ENCODE measurements at places on chromosomes 5 and 9.
A peak's percentile ranks its signal among the peaks of the same experiment; 100 is the strongest.

- DNase-seq, result peak; percentile 29
These were observed 30.7 kb downstream of the INVS start for GRCh38 chr9:100129772-100130171.

DNA sequence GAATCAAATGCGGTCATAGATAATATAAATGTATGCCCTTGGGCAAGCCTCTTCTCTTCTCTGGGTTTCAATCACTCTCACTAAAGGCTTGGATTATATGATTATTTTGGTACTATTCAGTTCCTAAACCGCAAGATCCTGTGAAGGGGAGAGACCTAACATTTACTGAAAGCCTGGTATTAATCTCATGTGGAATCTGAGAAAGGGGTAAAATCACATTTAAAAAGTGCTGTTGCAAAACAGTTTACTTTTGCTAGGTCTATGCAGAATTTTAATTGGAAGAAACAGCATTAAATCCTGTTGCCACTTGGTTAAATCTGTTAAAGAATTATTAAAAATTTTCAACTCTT, 50.7 kb downstream of the SLC44A1 start:
- no peak for DNase-seq

- DNase-seq, result no peak
These were observed 14.2 kb upstream of the JAKMIP2 start for GRCh38 chr5:147796556-147797308.

- peak; percentile 44 for DNase-seq
These were observed 2.8 kb upstream of the ADAMTS12 start for GRCh38 chr5:33894566-33894965.

DNA sequence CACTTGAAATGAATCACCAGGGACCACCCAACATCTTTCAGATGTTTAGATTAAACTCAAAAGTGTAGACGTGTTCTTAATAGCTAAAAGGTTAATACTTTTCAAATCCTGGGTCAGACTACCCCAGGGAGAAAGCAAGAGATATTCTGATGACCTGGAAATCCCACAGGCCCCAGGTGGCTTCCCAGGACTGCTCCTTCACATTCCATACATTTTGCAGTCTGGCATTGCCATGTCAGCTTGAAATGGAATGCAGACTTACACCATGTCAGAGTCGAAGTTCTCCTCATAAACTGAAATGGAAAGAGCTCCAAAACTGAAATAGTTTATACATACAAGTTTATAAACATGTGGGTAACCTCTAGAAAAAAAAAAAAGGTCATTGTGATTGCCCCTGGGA, 61.5 kb downstream of the TMEM167A start:
- no peak for DNase-seq

DNA sequence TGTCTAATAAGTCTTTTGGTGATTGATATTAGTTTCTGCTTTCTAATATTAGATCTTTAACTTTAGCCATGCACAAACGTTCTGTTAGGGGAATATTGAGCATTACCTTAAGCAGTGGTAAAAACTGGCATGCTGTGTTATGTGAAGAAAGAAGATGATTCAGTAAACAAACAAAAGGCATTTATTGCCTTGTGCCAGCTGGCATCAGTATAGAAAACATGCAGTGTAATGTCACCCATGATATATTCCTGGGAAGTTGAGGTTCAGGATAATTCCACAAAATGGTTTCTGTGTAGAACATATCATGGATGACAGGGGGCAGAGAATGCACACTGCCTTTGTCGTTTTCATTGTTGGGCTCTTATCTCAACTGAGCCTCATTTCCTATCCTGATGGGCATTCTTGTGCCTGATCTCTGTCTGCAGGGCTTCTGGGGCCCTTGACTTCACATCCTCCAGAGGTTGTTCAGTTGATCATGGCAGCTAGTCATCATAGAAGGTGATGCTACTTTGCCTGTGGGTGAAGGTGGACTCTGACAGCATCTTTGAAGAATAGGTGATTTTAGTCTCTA, 24.2 kb downstream of the LRRTM2 start:
- DNase-seq, result peak; percentile 21

DNA sequence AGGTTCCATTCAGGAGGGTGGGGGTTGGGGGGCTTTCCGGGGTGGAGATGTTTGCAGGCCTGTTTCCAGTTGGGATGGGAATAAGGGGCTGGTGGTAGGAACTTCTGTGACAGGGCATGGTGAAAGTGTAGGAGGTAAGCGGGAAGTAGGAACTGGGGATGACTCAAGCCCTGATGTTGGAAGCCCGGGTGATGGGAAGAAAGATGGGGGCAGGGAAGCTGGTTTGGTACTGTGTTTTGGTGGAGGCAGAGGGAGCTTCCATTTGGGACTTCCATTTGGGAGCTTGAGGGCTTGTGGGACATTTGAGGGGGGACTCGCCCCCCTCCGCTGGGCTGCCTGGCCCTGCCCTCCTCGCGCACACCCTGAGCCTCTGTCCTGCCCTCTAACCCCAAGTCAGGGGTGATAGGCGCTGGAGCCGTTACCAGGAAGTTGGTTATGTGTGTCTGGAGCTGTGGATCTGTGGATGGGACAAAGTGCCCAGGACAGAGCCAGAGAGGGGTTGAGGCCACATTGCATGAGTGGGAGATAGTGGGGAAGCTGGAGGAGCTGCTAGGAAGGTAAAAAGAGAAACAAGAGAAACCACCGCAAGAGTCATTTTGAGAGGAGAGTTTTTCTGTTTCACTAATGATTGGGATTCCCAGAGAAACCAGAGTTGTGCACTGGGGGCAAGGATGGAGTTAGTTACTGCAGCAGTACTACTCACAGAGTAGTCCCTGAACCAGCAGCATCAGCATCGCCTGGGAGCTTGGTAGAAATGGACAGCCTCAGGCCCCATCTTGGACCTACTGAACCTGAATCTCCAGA, 6.6 kb downstream of the RGS14 start:
- no peak for DNase-seq

- DNase-seq, result peak; percentile 33
These were observed 100.7 kb downstream of the GAS1 start for GRCh38 chr9:86846656-86847055.

- DNase-seq, result peak; percentile 11
These were observed 38.0 kb upstream of the TCERG1 start for GRCh38 chr5:146409054-146409671.

DNA sequence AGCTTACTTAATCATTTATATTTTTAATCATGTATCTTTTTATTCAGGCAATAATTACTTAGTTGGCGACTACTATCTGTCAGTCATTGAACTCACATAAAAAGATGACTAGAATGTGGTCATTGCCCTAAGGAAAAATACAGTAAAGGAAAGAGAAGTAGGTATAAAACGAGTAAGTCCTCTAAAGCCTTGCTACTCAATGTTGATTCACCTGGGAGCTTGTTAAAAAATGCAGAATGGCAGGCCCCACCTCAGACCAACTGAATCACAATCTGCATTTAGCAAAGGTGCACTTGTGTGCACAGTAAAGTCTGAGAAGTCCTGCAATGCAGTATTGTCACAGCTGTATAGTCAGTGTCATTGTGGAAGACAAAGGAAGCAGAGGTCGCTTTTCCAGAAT, 592.4 kb downstream of the CSNK1G3 start:
- no peak for DNase-seq

GRCh38 chr9:117835798-117836197, 131.6 kb downstream of the TLR4 start:
- DNase-seq, result no peak

- no peak for DNase-seq
These were observed 67.1 kb downstream of the ADAMTS2 start for GRCh38 chr5:179278119-179278518.
